ENCODE measurements at places on chromosomes 7 and 10.

DNA sequence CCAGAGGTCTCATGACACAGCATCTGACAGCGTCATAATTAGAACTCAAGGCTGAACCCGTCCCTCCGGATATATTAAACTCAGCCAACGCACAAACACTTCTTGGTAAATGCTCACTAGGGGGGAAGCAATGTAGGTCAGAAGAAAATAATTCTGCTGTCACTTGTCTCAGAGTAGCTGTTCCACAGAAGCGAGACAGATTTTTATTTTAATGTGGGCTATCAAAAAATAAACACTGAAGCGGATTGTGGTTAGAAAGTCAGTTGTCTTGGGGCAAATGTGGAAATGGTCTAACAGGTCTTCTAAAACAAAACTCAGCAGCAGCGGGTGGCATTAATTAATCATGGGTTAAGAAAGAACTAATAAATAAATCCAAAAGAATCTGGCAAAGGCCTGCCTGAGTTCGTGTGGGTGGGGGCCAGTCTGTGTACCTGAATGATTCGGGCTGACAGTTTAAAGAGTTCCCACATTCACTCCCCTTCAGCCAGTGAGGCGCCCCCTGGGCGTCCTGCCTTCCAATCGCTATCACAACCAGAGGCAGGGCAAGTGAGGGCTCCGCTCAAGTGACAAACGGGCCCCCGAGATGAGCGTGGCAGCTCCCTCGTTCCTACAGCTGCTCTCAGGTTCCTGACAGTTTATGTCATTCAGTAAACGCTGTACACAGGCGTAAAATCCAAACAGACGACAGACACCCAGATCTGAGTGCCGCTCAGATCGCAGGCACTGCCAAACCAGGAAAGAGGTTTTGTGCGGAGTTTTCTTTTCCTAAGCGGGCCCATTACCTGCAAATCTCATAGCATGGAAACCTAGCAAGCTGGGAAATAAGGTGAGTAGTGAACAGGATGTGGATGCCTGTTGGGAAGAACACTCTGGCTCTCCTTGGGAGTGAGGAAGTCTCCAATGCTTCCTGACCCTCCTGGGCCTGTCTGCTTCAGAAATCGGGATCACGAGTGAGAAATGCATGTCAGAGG, 52.9 kb downstream of the NRAP start:
- no peak overlapping the region for H3K4me3 ChIP-seq
- no peak for DNase-seq
- no peak overlapping the region for H3K27ac ChIP-seq

DNA sequence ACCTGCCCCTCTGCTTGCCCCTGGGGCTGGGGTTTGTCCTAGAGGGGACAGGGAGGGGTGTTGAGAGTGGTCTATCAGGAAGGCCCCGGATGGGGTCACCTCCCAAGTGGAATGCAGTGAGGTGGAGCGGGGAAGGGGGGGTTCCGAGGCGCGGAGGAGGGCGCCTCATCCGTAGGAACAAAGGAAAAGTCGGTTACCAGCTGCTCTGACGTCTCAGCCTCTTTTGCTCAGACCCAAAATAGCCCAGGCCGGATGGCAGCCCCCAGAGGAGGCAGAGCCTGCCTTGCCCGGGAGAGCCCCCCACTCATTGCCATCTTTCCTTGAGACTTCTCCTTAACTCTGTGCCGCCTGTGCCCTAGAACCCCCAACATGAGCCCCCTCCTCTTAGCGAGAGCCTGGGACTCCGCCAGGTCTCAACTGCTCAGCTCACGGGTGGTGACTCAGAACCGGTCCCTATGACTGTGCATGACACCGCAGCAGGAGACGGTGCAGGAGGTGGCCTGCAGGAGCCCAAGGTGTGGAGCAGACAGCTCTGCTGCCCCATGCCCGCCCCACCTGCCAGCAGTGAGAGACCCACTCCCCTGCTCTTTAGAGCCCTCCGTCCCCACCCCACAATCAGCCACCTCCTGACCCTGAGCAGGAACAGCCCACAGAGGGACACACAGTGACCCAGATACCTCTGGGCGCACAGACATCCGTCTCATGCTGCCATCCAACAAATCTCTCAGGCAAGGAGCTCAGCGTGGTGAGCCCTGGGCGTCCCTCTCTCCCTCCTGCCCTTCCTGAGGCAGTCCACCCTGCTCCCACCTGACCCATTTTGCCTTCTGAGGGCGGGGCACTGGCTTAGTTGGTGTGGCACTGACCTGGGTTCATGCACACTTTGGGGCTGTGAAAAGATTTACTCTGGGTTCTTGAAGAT, 13.1 kb downstream of the STX1A start:
- H3K4me3 ChIP-seq: no peak overlapping the region
- H3K27ac ChIP-seq: no peak overlapping the region
- H3K4me1 ChIP-seq: peaks cover 8% of the 10 kb centered on the region
- peaks cover 8% of the 10 kb centered on the region for H3K36me3 ChIP-seq
- H3K27me3 ChIP-seq: no peaks in the 10 kb centered on the region
- no peak for DNase-seq

DNA sequence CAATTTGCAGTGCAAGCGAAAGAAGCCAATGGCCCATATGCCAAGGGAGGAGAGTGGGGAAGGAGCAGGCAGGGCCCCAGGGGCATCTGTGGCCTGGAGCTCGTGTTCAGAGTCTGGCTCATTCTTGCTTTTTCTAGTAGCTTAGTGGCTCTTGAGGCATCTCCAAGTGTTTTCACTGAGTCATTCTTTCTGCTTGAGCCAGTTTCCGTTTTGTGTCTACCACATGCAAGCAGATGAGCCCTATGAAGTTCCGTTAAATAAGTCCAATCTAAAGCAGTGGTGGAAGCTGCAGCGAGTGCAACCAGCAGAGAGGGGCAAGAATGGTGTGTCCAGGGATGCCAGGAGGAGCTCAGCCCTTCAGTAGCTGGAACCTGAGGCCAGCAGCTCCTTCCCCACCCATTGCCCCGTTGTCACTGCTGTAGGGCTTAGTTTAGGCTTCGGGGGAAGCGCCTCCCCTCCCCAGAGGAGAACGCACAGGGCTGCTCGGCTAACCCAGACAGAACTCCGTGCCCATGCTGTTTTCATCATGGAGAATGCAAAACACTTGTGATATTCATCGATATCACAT, 57.4 kb upstream of the EBF3 start:
- DNase-seq: peak; percentile 38
- H3K36me3 ChIP-seq: no peaks in the 10 kb centered on the region
- no peaks in the 10 kb centered on the region for H3K27me3 ChIP-seq
- H3K27ac ChIP-seq: no peak overlapping the region

DNA sequence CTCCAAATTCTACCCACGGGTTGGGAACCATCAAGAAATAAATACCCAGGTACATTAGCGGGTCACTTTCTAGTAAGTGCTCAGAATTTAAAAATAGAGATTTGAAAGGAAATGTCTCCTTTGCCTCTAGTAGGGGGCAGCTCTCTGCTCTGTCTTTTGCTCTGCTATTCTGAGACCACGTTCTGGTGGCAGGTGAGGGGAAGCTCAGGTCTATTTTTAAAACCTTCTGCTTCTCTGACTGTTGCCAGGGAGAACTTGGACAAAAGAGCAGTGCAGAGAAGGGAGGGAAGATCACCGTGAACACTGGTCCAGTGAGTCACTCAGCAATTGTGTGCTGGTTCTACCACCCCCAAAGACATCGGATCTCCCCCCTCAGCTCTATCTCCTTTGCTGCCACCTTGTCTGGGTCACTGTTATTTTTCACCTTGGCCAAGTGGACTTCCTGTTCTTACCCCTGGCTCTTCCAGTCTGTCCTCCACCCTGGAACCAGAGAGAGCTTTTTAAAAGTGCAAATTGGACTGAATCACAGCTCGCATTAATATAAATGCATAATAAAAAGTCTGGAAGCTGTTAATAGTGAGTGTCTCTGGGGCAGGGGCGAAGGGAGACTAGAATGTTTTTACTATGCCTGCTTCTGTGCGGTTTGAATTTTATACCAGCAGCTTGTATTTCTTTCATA, 72.4 kb upstream of the LOXL4 start:
- no peak overlapping the region for H3K4me3 ChIP-seq
- no peaks in the 10 kb centered on the region for H3K36me3 ChIP-seq
- no peak overlapping the region for H3K27ac ChIP-seq
- DNase-seq: no peak
- H3K4me1 ChIP-seq: peaks cover 15% of the 10 kb centered on the region

DNA sequence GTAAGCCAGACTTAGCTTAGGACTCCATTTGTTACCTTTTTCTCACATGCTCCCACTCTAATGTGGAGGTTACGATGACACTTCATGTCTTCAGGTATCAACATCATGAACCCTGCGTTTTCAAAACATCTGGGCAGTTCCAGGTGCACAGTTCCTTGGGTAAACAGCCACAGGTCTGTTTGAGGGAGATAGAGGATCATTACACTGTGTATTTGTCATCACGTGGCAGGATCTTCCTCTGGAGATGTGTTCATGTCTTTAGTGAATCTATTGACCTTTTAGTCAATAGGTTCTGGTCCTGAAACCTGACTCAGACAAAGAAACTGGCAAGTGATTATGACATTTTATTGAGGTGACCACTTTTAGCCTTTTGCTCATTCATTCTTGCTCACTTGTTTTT, 145.5 kb downstream of the ANKRD7 start:
- peaks cover 3% of the 10 kb centered on the region for H3K27me3 ChIP-seq
- H3K4me3 ChIP-seq: no peak overlapping the region
- no peak overlapping the region for H3K27ac ChIP-seq
- DNase-seq: no peak
- no peaks in the 10 kb centered on the region for H3K36me3 ChIP-seq

DNA sequence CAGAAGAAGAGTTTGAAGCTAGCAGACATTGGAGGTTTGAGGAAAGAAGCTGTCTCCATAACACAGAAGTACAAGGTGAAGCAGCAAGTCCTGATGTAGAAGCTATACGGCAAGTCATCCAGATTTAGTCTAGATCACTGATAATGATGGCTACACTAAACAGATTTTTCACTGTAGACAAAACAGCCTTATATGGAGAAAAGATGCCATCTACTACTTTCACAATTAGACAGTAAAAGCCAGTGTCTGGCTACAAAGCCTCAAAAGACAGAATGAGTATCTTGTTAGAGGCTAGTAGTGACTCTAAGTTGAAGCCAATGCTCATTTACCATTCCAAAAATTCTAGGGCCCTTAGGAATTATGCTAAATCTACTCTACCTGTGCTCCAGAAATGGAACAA, 85.1 kb downstream of the SNX13 start:
- DNase-seq: no peak
- peak overlapping the region; percentile 64 for H3K27ac ChIP-seq
- peak overlapping the region; percentile 32 for H3K4me3 ChIP-seq

Measured in activated CD8-positive, alpha-beta memory T cell treated with anti-CD3 and anti-CD28 coated beads, Interleukin-2, amount 10 ng/mL, durations not matched to agents 7 days and 5 days (primary cell).